T-helper 17 cell (primary cell): ENCODE measurements at places on chromosomes 6 and 20.
A peak's percentile ranks its signal among the peaks of the same experiment; 100 is the strongest.

GRCh38 chr6:161115468-161115867, 123.9 kb downstream of the MAP3K4 start:
- DNase-seq: no peak
- peaks cover 24% of the 10 kb centered on the region for H3K36me3 ChIP-seq
- H3K4me3 ChIP-seq: no peak overlapping the region
- H3K27me3 ChIP-seq: no peaks in the 10 kb centered on the region
- H3K4me1 ChIP-seq: peaks cover 28% of the 10 kb centered on the region

- H3K4me1 ChIP-seq: peaks cover 4% of the 10 kb centered on the region
- no peak for DNase-seq
- no peak overlapping the region for H3K4me3 ChIP-seq
- no peaks in the 10 kb centered on the region for H3K27me3 ChIP-seq
- no peaks in the 10 kb centered on the region for H3K36me3 ChIP-seq
Measured at GRCh38 chr6:148965287-148965686, 218.5 kb downstream of the UST start.

DNA sequence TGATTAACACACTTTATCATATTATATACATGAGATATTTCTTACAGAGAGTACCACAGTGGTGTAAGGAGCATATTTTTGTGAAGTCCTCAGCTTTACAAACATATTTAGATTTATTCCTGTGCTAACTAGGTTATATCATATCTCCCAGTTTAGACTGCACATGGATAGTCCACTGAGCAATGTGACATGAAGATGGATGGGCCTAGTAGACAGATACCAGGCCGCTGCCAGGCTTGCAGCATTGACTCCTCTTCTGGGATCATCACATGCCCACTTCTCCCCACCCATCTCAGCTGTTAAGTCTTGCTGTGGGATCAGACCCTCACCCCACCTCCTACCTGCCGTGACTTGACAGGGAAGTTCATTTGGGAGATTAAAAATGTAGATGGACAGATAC, 95.8 kb downstream of the SLX4IP start:
- peaks cover 4% of the 10 kb centered on the region for H3K36me3 ChIP-seq
- no peak overlapping the region for H3K27ac ChIP-seq
- no peaks in the 10 kb centered on the region for H3K27me3 ChIP-seq

DNA sequence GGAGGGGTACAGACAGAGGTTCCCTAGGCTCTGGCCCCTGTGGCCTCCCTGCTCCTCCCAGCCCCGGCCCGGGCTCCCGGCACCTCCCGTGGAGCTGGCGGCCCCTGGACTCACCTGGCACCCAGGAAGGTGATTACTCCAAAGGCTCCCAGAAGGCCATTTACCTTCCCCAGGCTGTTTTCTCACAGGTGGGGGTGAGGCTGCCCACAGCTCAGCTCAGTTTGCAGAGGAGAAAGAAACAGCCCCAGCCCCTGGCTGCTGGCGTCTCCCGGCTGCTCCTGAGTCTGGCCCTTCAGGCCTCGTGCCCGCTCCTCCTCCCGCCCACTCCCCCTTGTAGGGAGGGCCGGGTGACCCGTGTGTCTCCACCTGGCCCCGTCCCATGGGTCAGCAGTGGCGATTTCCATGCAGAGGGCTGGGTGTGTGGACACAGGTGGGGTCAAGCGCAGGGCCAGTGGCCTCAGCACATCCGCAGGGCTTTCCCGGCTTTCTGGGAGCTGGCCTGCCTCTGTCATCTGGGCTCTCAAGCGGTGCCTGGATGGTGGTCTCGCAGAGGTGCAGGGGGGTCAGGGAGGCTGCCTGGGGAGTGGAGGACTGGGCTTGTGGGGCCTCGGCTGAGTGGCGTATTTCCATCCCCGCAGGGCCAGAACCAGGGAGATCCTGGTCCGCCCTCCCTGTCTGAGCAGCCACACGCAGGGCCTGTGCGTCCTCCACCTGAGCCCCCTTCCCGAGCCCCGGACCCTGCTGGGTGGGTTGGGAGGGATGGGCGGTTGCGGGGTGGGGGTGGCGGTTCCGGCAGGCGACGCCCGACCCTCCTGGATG, 20.2 kb upstream of the GATA5 start:
- no peak overlapping the region for H3K4me3 ChIP-seq
- peaks cover 7% of the 10 kb centered on the region for H3K4me1 ChIP-seq
- DNase-seq: no peak
- H3K36me3 ChIP-seq: peaks cover 2% of the 10 kb centered on the region
- peaks cover 10% of the 10 kb centered on the region for H3K27me3 ChIP-seq
- no peak overlapping the region for H3K27ac ChIP-seq

- no peaks in the 10 kb centered on the region for H3K36me3 ChIP-seq
- H3K27ac ChIP-seq: no peak overlapping the region
- peaks cover 5% of the 10 kb centered on the region for H3K4me1 ChIP-seq
- no peak for DNase-seq
Measured at GRCh38 chr6:148440877-148441453, 98.3 kb downstream of the SASH1 start.

DNA sequence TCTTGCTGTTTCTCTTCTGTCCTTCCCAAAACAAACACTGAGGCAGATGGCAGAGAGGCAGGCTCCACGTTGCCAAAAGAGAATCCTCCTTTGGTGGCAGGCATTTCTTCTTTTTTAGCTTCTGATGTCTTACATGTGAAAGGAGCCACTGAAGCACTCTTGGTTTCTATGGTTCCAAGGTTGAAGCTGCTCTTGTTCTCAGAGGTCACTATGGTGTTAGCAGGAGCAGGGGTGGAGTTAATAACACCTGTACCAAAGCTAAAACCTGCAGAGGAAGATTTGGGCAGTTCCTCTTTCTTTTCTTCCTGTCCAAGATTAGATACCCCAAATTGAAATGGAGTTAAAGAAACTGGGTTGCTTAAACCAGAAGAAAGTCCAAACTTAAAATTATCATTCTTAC, 28.8 kb downstream of the FAM8A1 start:
- H3K4me3 ChIP-seq: no peak overlapping the region
- H3K4me1 ChIP-seq: peaks cover 34% of the 10 kb centered on the region
- peak overlapping the region; percentile 68 for H3K27ac ChIP-seq
- no peak for DNase-seq
- H3K27me3 ChIP-seq: no peaks in the 10 kb centered on the region

DNA sequence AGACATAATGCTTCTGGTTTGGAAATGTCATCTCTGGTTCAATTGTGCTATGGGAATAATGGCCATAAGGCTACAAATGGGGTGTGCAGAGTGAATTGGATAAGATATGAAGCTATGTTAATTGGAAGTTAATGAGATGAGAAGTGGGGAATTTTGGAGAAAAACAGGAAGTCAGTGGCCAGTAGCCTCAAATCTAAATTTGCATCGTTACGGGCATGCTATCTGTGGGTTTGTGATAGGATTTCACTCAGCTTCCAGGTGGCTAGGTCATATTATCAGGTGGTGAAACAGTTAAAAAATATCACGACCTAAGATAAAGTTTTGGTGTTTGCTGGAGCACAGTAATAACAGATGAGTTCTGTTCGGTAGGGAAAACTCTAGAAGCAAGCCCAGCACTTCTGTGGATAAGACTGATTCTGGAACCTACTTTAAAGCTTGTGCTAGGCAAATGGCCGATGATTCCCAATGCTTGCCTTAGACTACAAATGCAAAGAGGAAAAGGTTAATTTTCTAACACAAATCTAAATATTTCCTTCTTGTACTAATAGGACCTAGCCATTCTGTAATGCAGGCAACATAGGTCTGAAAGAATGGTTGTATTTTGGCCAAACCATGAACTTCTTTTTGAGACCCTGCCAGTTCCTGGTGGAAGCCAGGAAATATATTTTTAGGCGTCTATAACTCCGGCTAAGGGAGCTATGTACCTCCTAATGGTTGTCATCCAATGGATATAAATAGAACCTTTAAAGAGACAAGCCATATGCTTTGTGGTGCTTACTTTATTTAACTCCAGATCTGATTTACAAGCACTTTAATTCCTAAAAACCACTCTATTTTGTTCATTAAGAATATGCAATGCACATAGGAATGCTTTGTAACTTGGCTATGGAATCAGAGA, 111.0 kb downstream of the PLCB1 start:
- H3K4me1 ChIP-seq: peaks cover 25% of the 10 kb centered on the region
- no peak overlapping the region for H3K4me3 ChIP-seq
- no peak overlapping the region for H3K27ac ChIP-seq
- H3K36me3 ChIP-seq: no peaks in the 10 kb centered on the region
- no peaks in the 10 kb centered on the region for H3K27me3 ChIP-seq

DNA sequence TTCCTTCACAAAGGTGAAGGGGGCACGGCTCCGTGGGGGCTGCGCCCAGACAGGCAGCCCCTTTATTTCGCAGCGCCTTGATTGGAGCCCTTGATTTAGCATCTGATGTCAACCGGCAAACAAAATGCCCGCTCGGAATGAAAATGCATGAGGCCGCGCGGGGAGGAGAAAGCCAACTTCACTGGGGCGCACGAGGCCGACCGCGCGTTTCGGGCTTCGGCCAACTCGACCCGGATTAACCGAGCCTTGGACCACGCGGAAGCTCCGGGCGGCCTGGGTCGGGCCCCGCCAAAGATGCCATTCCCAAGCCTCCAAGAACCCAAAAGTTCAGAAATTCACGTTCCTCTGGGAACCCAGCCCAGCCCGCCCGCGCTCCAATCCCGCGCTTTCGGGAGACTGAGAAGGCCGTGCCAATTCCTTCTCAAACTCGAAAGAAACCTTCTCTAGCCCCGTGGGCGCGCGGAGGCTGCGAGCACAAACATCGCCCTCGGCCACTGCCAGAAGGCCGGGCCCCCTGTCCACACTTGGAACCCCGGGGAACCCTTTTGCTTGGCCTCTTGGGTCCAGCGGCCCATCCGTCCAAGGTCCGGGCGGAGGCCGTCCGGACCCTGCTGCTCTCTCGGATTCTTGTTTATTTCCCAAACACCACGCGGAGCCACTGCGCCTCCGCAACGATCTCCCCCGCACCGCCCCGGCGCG, 879 bp upstream of the INSM1 start:
- peaks cover 57% of the 10 kb centered on the region for H3K27me3 ChIP-seq
- peak overlapping the region; percentile 59 for H3K4me3 ChIP-seq
- no peak for DNase-seq
- H3K36me3 ChIP-seq: peaks cover 3% of the 10 kb centered on the region

- no peak for DNase-seq
- no peak overlapping the region for H3K27ac ChIP-seq
- H3K27me3 ChIP-seq: no peaks in the 10 kb centered on the region
- no peaks in the 10 kb centered on the region for H3K4me1 ChIP-seq
Measured at GRCh38 chr6:50091641-50092040, 41.9 kb upstream of the DEFB112 start.

- no peak overlapping the region for H3K4me3 ChIP-seq
- DNase-seq: no peak
- peaks cover 6% of the 10 kb centered on the region for H3K27me3 ChIP-seq
- H3K4me1 ChIP-seq: no peaks in the 10 kb centered on the region
Measured at GRCh38 chr6:140032189-140032588, 657.7 kb upstream of the CITED2 start.

DNA sequence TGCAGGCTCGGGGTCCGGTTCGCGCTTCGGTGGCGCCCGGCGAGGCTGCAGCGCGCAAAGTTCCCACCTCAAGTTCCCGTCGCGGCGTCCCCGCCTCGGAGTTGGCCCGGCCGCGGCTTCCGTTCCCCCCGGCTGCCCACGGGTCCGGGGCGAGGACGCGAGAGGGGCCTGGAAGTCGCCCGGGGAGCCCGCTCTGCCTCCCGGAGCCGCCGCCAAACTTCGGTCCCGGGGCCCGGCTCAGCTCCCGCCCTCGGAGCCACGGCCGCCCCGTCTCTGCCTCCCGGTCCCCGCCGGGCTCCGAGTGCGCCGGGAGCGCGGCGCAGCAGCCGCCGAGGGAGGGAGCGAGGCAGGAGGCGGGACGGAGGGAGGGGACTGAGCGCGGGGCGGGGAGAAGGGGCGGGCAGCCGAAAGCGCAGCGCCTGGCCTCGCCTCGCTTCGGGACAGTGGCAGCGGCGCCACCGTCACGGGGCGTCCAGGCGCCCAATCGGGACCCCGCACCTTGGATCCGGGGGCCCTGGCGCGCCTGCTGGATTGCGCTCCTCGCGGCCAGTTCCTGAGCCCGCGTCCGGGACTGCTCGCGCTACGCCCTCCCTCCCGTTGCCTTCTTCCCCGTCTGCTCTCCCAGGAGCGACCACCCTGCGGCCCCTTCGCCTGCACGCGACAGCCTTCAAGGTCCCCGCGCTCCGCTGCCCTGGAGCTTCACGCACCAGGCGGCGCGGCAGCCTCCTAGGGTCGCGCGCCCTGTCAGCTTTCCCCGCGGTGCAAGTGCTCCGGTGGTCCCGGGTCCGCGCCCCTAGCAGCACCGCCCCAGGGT, at the start of gene KCNG1:
TSS of gene KCNG1 (minus strand) at position 305 of the 814 bp plus-strand sequence. CDS start 12,769 bp downstream, outside the sequence.
- H3K4me3 ChIP-seq: peak within 1 kb of the TSS; percentile 87
- peaks cover 76% of the 10 kb centered on the region for H3K27me3 ChIP-seq
- DNase-seq: no peak
- H3K36me3 ChIP-seq: peaks cover 5% of the 10 kb centered on the region

- DNase-seq: no peak
- H3K36me3 ChIP-seq: no peaks in the 10 kb centered on the region
- no peaks in the 10 kb centered on the region for H3K4me1 ChIP-seq
- H3K27me3 ChIP-seq: peaks cover 21% of the 10 kb centered on the region
- no peak overlapping the region for H3K27ac ChIP-seq
Measured at GRCh38 chr6:152054441-152054840, 247.0 kb downstream of the ESR1 start.

DNA sequence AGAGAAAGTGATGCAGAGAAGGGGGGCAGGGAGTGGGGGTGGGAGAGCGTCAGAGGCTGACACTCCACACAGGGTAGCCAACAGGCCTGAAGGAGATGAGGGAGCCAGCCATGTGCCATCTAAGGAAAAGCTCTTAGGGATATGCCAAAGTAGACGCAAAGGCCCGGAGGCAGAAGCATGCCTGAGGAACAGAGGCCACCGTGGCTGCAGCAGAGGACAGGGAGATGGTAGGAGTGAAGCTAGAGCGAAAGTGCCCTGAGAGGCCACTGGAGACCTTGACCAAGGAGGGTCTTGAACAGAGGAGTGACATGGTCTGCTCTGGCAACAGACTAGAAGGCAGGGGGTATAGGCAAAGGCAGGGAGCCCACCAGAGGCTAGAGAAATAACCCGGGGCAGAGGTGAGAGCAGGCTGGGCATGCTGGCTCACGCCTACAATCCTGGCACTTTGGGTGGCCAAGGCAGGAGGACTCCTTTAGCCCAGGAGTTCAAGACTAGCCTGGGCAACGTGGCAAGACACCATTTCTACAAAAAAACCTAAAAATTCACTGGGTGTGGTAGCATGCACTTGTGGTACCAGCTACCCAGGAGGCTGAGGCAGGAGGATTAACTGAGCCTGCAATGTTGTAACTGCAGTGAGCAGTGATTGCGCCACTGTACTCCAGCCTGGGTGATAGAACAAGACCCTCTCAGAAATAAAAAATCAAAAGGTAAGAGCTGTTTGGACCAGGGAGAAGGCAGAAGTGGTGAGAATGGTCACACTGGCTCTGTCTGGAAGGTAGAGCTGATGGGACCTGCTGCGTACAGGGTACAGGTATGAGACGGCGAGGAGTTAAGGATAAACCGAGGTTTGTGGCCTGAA, 6.3 kb downstream of the RRBP1 start:
- no peaks in the 10 kb centered on the region for H3K27me3 ChIP-seq
- DNase-seq: no peak

DNA sequence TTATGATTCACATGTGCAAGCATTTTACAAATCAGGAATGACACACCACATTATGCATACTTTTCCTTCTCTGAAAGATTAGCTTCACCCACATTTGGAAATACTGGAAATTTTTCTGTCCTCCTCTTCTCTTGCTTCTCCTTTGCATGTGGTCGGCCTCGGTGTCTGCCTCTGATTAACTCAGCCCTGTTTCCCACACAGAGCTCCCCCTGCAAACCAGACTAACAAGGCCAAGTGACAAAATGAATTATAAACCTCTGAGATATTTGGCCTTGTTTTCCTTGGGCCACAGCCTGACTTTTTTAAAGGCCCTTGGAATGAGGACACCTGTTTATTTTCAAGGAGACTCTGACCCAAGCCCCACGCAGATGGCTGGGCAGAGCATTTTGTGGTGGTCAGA, 9.0 kb upstream of the CCN6 start:
- peak overlapping the region; percentile 19 for H3K4me3 ChIP-seq
- H3K27me3 ChIP-seq: no peaks in the 10 kb centered on the region
- H3K36me3 ChIP-seq: no peaks in the 10 kb centered on the region
